Fibroblast of skin of scalp (primary cell): ENCODE measurements at places on chromosomes 6 and 20.

GRCh38 chr6:129597023-129597713 is 112.8 kb downstream of the ARHGAP18 start:
- DNase-seq = no peak

GRCh38 chr6:85241498-85242052 is 208.3 kb upstream of the NT5E start:
- no peak for DNase-seq

DNA sequence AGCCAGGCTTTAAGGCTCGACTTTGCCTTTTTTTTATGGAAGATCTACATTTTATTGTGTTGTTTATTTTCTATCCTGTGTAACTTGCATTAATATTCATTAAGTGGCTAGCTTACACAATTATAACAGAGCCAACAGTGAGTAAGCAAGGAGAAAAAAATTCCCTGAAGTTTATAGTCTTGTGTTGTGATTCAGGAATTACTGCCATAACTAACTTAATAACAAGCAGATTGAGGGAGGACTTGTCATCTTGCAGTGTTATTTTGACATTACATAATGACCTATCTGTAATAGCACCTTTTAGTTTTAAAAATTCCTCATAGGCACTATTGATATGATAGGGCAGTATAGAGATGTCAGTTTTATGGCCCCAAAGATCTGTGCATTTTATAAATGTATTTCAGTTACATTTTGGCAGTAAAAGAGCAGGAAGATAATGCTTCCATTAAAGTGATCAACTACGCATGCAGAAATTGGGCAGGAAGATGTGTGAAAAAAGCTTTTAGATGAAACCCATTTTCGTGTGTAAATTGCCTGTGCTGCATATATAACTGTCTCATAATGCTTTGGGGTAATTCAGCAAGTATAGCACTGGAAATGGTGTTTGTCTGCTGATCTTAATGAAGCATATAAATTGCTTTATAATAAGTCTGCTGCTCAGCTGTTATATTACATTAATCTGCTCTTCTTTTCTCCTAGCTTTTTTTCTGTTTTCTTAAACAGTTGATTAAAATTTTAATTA is 123.0 kb downstream of the SMAP1 start:
- DNase-seq = no peak

- no peak for DNase-seq
Measured at GRCh38 chr20:47051936-47052526, 157.4 kb downstream of the EYA2 start.

- DNase-seq = no peak
Measured at GRCh38 chr6:109429496-109429895, 10.9 kb downstream of the PPIL6 start.

DNA sequence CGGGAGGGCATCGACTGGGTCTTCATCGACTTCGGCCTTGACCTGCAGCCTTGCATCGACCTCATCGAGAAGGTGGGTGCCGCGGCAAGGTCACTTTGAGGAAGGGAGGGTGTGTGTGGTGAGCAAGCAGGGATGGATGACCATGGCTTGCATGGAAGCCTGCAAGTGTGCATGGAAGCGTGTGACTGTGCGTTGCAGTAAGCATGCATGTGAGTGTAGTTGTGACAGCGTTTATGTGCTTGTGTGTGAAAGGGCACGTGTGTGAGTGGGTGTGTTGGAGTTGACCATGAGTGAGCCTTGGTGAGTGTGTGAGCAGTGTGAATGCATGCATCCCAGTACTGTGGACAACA is 32.5 kb downstream of the MYH7B start:
- DNase-seq = no peak

DNA sequence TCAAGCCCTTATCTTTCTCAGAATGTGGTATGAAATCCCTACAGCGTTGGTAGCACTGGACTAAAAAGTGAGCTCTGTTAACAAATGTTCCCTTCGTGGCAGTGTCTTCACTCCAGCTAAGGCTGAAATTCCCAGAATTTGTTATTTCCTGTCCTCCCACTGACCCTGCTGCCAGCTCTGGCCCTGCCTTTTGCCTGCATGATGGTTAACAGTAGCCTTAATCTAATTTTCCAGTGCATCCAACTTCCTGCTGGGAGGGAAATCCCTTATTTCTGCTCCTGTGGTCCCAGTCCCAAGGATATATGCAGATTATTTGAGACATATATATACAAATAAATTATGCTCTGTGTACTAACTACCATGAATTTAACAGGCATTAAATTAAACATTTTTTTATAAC is 157.2 kb upstream of the CARMIL1 start:
- DNase-seq = peak; percentile 39

DNA sequence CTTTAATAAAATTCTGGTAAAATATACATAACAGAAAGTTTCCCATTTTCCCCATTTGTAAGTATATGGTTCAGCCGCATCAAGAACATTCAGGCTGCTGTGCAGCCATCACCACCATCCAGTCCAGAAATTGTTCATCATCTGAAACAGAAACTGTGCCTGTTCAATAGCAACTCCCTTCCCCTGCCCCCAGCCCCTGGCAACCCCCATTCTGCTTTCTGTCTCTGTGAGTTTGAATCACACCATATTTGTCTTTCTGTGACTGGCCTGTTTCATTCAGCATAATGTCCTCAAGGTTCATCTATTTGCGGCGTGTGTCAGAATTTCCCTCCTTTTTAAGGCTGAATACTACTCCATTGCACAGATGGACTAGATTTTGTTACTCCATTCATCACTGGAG is 19.1 kb downstream of the VSTM2L start:
- DNase-seq = no peak

GRCh38 chr6:79146421-79146820 is 68.4 kb upstream of the PHIP start:
- no peak for DNase-seq
